ENCODE measurements at places on chromosomes 3 and 15. TPM values are rescaled to one million over a fixed set of nuclear protein-coding genes. Genes with fewer than 3 reads are reported as not detected.

DNA sequence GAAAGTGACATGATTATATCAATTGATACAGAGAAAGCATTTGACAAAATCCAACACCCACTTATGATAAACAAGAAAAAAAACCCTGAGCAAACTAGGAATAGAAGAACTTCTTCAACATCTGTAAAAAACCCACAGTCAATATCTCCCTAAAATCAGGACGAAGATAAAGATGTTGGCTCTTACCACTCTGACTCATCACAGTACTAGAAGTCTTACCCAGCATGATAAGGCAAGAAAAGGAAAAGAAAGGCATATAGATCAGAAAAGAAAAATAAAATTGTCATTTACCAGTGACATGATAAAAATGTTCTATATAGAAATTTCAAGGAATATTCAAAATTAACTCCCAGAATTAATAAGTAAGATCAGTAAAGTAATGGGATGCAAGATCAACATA is 7.2 kb upstream of the FBXW12 start:
- H3K4me3 ChIP-seq = no peak overlapping the region
- H3K27ac ChIP-seq = no peak overlapping the region
- no peak for DNase-seq
- no peaks in the 10 kb centered on the region for H3K4me1 ChIP-seq
- no peaks in the 10 kb centered on the region for H3K36me3 ChIP-seq

GRCh38 chr3:69059688-69060087 is 7.6 kb upstream of the TMF1 start:
- H3K4me3 ChIP-seq = no peak overlapping the region
- no peak overlapping the region for H3K27ac ChIP-seq
- H3K36me3 ChIP-seq = peaks cover 30% of the 10 kb centered on the region
- H3K27me3 ChIP-seq = no peaks in the 10 kb centered on the region

DNA sequence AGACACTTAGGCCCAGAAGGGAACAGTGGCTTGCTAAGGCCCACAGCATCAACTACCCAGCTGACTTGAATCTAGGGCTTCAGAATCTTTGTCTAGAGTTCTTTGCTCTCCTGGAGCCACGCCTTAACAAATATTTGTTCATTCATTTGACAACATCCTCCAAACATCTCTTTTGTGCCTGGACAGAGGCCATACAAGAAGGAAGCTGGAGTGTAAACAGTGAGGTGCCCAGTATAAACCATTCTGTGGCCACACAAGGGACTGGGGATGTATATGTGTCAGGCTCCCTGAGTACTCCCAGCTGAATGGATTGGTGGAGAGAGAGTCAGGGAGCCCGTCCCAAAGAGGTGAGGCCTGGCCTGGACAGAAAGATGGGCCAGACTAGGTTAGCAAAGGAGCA is 3.4 kb downstream of the CIB2 start:
- H3K4me3 ChIP-seq = no peak overlapping the region
- H3K36me3 ChIP-seq = no peaks in the 10 kb centered on the region
- no peaks in the 10 kb centered on the region for H3K27me3 ChIP-seq
- peaks cover 12% of the 10 kb centered on the region for H3K4me1 ChIP-seq
- no peak for DNase-seq
- no peak overlapping the region for H3K27ac ChIP-seq

Gene AADAC
- total RNA-seq = not detected

Gene DHFR2
- total RNA-seq = 7.9 TPM

- no peaks in the 10 kb centered on the region for H3K36me3 ChIP-seq
- H3K4me3 ChIP-seq = peak overlapping the region; percentile 60
- peak; percentile 49 for DNase-seq
- peaks cover 7% of the 10 kb centered on the region for H3K4me1 ChIP-seq
- H3K27ac ChIP-seq = no peak overlapping the region
Measured at GRCh38 chr3:98900265-98901118, 1.0 kb downstream of the DCBLD2 start.

- H3K27ac ChIP-seq = no peak overlapping the region
- no peaks in the 10 kb centered on the region for H3K36me3 ChIP-seq
- no peaks in the 10 kb centered on the region for H3K4me1 ChIP-seq
- H3K27me3 ChIP-seq = no peaks in the 10 kb centered on the region
- DNase-seq = no peak
Measured at GRCh38 chr3:71771884-71772283, 13.1 kb downstream of the PROK2 start.

DNA sequence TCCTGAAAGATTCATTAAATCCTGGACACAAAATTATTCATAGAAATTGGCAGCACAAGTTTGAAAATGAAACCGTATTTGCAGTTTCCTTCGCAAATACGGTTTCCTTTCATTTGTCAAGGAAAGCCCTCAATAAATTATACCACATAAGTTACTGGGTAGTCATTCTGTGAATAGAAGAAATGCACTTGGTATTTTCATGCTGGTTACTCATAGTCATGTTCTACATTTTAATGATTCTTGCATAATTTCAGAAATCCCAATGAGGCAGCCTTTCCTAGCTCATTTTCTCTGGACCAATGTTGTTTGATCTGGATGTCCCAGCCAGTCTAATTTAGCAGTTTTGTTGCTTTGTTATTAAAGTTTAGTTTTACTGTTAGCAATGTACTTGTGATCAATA is 43.2 kb downstream of the MINAR1 start:
- no peak for DNase-seq
- no peak overlapping the region for H3K4me3 ChIP-seq
- no peak overlapping the region for H3K27ac ChIP-seq
- no peaks in the 10 kb centered on the region for H3K27me3 ChIP-seq

DNA sequence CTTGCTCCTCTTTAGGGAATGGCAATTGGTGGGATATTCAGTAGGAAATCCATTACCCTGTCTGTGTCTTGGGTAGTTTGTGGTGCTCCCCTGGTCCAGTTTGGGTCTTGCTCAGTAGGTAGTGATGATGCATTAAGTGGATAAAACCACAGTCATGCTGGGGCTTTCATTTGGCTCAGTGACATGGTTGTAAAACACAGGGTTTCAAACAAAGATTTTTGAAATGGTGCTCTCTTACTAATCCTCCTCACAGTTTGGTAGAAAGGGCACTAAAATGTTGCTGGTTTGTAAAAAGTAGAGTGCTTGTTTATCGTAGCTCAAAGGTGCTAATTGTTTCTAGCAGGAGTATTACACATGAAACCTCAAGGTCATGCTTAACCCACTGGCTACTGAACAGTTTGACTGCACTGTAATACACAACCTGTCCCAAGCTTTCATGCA is 22.9 kb downstream of the BBX start:
- H3K27me3 ChIP-seq = no peaks in the 10 kb centered on the region
- peaks cover 3% of the 10 kb centered on the region for H3K4me1 ChIP-seq
- no peak overlapping the region for H3K27ac ChIP-seq
- no peak overlapping the region for H3K4me3 ChIP-seq
- no peaks in the 10 kb centered on the region for H3K36me3 ChIP-seq

Gene CORO2B
- total RNA-seq = not detected

DNA sequence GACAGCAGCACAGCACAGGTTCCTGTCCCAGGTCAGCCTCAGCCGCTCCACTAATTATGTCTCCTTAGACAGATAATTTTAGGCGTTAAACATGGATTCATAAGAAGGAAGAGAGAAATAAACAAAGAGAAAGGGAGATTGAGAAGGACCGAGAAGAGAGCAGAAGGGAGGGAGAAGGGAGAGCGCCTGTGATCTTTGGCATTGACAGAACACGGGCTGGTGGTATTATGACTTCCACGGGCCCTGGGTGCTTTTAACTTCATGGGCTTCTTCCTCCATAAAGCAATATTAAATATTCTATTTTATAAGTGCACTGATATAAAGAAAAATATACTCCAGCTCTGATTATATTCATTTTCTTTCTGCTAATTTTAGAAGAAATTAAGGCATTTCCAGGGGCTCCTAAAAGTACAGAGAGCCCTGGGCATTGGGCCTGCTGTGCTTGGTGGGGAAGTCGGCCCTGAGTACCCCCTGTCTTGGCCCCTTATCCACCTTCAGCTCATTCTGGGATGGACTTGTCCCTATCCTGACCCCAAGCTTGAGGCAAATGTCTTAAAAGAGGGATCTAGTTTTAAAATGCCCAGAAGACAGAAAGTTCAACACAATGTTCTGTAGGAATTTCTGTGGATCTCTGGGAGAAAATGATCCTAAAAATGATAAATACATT is 135.3 kb downstream of the MEX3B start:
- no peak overlapping the region for H3K4me3 ChIP-seq
- peaks cover 2% of the 10 kb centered on the region for H3K27me3 ChIP-seq
- no peaks in the 10 kb centered on the region for H3K4me1 ChIP-seq
- DNase-seq = no peak
- no peak overlapping the region for H3K27ac ChIP-seq
- no peaks in the 10 kb centered on the region for H3K36me3 ChIP-seq

Gene RPL32
- 2,528 TPM for total RNA-seq

Gene AGBL1
- total RNA-seq = not detected

DNA sequence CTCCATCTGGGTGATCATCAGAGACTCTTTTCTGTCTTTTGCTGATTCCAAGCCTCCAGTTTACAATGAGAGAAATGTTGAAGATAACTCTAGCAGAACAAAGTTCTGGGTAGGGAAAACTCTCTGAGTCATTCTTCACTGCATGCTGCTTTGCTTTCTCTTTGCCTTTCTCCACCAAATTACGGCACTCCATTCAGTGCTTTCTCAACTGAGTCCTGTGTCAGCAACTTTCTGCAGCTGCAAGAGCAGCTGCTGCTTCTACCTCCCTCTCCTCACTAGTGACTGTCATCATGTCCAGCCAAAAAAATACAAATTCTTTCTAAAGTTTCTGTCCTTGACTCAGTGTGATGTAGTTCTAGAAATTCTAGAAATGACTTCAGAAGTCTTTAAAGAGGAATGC is 953.8 kb downstream of the IGSF11 start:
- DNase-seq = no peak
- H3K4me1 ChIP-seq = no peaks in the 10 kb centered on the region
- no peaks in the 10 kb centered on the region for H3K36me3 ChIP-seq

Gene ALCAM
- total RNA-seq = 26.9 TPM

DNA sequence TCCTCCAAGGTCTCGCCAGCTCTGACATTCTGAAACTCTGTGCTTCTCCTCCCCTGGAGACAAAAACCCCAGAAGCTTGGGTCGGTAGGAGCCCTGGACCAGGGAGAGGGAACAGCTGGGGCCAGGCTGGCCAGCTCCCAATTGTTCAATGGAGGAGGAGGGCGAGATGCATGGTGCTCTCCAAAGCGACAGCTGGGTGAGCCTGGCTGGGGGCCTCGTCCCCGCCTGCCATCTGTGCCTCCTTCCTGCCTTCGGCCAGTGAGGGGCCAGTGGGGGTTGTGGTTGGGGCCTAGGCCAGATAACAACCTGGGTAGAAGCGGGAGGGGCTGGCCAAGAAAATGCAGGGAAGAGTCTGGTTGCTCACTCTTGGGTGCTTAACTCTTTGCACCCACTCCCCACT is 79.4 kb downstream of the CORO2B start:
- H3K4me3 ChIP-seq = no peak overlapping the region
- H3K27me3 ChIP-seq = no peaks in the 10 kb centered on the region
- no peak for DNase-seq
- H3K36me3 ChIP-seq = no peaks in the 10 kb centered on the region
- no peaks in the 10 kb centered on the region for H3K4me1 ChIP-seq

DNA sequence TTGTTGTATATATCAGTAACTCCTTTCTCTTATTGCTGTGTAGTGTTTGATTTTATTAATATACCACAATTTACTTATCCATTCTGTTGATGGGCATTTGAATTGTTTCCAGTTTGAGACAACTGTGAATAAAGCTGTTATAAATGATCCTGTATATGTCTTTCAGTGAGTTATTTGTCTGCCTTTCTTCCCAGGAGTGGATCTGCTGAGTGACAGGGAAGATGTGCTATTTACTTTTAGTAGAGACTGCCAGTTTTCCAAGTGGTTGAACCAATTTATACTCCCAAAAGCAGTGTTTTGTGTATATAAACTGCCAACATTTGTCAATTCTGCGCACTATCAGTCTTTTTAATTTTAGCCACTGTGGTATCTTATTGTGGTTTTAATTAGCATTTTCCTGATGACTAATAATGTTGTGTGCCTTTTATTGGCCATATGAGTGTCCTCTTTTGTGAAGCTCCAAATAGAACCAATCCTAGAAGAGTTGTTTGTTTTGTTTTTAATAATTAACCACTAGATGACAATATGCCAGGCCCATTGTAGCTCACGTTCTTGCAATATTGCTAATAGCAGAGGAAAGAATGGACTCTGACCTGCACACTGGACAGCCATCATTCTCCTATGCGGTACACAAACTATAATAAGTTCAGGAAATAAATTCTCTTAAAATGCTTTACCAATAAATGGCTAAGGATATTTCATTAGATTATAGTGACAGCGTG is 25.3 kb downstream of the TRANK1 start:
- no peaks in the 10 kb centered on the region for H3K27me3 ChIP-seq
- no peaks in the 10 kb centered on the region for H3K36me3 ChIP-seq
- no peak overlapping the region for H3K27ac ChIP-seq
- no peak overlapping the region for H3K4me3 ChIP-seq

DNA sequence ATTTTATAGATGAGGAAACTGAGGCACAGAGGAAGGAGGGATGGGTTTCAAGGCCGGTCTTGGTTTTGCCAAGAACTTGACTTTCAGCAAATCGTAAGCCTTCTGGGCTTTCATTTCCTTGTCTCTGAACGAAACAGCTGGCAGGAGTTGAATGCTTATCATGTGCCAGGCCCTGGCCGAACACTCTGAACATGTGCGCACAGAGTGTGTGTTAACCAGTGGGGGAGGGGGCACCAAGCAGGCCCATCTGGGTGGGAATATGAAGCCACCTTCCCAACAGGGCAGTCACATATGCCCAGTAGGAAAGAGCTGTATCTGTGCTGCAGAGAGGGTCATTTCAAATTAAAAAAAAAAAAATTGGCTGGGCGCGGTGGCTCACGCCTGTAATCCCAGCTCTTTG is 29.3 kb downstream of the ZNF710 start:
- no peaks in the 10 kb centered on the region for H3K36me3 ChIP-seq
- DNase-seq = no peak
- H3K4me1 ChIP-seq = peaks cover 35% of the 10 kb centered on the region
- no peak overlapping the region for H3K27ac ChIP-seq
- no peak overlapping the region for H3K4me3 ChIP-seq

DNA sequence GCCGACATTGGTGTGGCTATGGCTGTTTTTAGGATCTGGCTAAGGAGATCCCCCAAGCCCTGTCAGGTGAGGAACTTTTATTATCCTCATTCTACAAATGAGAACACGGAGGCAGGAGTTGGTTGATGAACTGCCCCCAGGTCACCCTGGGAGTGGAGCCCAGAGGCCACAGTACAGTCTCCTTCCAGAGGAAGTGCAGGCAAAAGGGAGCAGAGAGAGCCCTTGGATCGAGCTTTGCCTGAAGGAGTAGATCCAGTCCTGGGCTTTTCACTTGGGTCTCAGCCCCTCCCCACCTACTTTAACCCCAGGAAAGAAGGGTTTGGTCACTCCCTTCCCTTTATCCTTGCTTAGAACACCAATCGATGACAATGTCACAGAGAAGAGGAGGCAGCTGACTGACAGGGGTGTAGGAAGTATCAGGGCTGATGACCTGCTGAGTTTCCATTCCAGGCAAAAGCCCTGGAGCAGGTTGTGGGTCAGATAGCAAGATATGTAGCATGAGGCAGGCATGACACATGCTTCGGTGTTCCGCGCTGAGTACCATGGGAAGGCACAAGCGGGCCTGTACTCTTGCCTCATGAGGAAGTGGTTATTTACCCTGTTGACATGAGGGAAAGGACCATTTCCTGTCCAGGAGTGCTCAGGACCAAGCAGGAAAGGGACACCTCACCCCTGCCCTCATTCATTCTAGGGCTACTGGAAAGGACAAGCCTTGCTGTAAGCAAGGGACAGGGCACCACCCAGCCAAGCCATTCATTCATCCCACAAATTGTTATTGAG is 5.8 kb upstream of the PLA2G4D start:
- no peaks in the 10 kb centered on the region for H3K27me3 ChIP-seq
- no peak overlapping the region for H3K4me3 ChIP-seq
- H3K27ac ChIP-seq = no peak overlapping the region
- no peaks in the 10 kb centered on the region for H3K36me3 ChIP-seq

- DNase-seq = no peak
- no peak overlapping the region for H3K4me3 ChIP-seq
- H3K36me3 ChIP-seq = no peaks in the 10 kb centered on the region
- H3K4me1 ChIP-seq = peaks cover 10% of the 10 kb centered on the region
Measured at GRCh38 chr3:31522152-31522551, 10.6 kb upstream of the STT3B start.
